CD4-positive, alpha-beta T cell treated with Interleukin-15 for 4 hours (primary cell): ENCODE measurements at places on chromosomes 5 and 9.

- no peak for DNase-seq
Measured at GRCh38 chr5:164184158-164184557, 678.7 kb downstream of the MAT2B start.

- no peak for DNase-seq
Measured at GRCh38 chr9:117344892-117345660, 69.8 kb downstream of the ASTN2 start.

- no peak for DNase-seq
Measured at GRCh38 chr5:158852622-158853021, 247.1 kb downstream of the EBF1 start.

GRCh38 chr5:81065492-81065891 lies 105.3 kb downstream of the RASGRF2 start:
- DNase-seq = no peak

DNA sequence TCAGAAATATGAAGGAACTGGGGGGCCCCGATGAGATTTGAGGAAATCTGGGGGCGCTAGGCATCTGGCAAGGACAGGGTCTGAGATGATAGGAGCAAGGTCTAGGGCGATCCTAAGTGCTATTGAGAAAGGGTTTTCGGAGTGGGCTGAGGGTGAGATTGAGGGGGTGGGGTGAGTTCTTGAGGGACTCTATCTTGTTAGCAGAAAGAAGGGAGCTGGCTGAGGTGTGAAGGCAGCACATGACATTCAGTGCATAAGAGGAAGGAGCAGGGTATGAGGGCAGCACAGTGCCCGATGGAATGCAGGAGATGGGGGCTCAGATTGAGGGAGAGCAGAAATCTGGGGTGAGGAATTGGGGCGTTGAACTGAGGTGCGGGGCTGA lies 640 bp downstream of the TRIM32 start:
- no peak for DNase-seq

DNA sequence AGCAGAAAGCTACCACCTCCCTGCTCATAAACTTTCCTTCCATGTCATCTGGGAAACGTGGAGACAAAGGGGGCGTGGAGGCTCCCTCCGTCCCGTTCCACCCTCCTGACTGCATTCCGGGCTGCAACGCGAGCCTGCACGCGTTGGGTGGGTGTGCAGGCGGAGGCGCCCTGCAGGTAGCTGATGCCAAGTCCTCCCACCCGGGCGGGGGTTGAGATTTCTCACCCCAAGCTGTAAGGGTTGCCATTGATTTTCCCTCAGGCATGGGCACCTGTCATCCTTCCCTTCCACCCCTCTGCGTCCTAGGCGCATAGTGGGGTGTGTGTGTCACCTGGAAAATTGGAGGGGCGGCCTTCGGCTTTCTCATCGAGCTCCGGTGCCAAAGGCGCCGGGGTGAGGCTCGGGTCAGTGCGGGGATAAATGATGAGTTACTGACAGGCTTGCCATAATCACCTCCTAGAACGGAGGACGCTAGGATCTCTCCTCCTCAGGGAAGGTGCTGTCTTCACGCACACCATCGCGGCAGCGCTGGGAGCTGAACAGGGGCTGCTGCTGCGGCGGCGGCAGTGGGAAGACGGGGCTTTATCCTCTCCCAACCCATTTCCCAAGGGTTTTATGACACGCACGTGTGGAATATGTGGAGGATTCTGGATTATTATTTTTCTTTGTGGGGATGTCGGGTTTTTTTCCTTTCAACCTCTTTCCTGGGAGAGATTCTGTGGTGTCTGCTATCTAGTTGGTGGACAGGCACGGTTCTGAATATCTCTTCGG lies 973 bp downstream of the PLPPR1 start:
- DNase-seq = no peak

DNA sequence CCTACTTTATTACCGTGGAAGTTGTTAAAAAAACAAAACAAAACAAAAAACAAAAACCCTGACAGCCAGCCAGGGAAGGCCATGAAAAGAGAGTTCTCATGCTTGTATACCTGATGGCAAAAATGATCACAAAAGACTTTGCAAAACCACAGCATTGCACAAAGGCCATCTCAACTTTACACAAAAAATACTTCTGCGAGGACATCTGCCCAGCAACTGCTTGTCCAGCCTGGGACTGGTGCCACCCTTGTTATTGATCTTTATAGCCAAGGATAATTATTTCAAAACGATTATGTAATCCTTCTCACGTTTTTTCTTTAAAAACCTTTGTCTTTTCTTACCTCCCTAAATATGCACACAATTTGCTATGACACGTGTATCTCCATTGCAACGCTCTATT lies 42.2 kb upstream of the SLC28A3 start:
- DNase-seq = no peak

- DNase-seq = no peak
Measured at GRCh38 chr9:36893184-36893583, 140.9 kb downstream of the PAX5 start.

- no peak for DNase-seq
Measured at GRCh38 chr9:69076550-69076949, 41.0 kb downstream of the FXN start.

- no peak for DNase-seq
Measured at GRCh38 chr5:67287510-67288268, 91.1 kb upstream of the CD180 start.

- DNase-seq = no peak
Measured at GRCh38 chr9:32705059-32705458, 69.6 kb upstream of the TAF1L start.

- no peak for DNase-seq
Measured at GRCh38 chr5:93899026-93899600, 157.7 kb upstream of the POU5F2 start.

- DNase-seq = no peak
Measured at GRCh38 chr5:139091439-139092156, 106.6 kb downstream of the SIL1 start.

GRCh38 chr5:74949976-74950375 lies 83.8 kb upstream of the FAM169A start:
- DNase-seq = no peak

DNA sequence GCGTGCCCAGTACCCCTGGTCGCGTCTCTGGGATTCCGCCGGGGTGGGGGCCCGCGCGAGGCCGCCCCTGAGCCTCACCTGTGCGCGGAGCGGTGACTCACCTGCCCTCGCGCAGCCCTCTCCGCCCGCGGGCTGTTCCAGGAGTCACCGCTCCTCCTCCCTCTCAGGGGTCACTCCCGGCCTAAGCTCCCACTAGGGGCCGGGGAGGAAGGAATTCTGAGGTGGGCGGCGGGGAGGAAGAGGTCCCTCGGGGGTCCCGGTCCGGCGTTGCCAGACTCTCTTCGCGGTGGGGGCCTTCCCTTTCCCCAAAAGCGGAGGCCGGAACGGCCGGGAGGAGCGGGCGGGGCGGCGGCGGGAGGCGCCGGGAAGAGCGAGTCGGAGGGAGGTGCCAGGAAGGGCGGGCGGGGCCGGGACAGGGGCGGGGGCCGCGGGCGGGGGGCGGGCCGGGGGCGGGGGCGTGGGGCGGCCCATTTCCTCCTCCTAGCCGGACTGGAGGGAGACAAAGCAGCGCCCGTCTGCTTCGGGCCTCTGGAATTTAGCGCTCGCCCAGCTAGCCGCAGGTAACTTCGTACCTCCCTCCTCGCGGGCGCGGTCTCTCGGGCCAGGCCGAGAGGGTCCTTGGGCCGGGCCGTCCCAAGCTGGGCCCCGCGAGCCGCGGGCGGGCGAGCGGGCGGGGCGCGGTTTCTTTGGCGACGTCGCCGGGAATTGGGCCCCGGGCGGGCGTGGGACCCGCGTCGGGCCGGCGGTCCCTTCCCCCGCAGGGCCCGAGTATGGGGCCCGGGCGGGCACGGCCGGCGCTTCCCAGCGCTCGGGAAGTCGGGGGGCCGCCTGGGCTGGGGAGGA lies at the start of gene CTNNA1:
Gene CTNNA1, plus strand, starts transcription at position 475 of the 843 bp plus-strand sequence. CDS start 28,500 bp downstream, outside the sequence.
- peak; percentile 67 for DNase-seq

DNA sequence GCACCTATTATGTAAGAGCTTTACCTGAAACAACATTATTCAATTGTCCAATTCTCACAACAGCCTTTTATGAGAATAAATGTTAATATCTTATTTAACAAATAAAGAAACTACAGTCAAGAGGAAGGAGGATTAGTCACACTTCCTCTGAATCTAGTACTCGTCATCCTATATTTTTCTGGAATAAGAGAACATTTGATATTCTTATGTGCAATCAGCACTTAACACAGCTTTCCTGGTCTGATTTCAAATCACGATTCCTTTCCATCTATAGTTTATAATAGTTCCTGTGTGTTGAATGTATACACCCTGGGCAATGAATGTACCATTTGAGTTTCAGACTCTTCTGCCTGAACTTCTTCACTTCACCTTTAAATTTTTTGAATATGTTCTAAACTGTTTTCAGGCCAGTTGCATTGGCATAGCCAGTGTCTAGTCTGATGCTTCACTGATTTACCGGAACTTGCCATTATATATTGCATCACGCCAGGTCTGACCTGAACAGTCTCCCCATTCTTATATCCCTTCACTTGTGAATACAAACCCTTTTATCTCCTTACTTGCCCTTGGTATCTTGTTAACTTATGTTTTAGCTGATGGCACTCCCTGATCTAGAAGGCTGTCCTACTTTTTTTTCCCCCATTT lies 698.3 kb downstream of the MAT2B start:
- DNase-seq = no peak

DNA sequence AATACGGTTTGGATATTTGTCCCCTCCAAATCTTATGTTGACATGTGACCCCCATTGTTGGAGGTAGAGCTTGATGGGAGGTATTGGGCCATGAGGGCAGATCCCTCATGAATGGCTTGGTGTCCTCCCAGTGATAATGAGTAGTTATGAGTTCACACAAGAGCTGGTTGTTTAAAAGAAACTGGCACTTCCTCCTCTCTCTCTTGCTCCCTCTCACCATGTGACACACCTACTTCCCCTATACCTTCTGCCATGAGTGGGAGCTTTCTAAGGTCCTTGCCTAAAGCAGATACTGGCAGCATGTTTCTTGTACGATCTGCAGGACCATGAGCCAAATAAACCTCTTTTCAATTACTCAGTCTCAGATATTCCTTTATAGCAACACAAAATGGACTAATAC lies 132.0 kb downstream of the PIK3R1 start:
- DNase-seq = no peak

- DNase-seq = no peak
Measured at GRCh38 chr5:127595484-127596368, 53.2 kb upstream of the CTXN3 start.

GRCh38 chr5:25944786-25945185 lies 1093.6 kb downstream of the CDH9 start:
- DNase-seq = no peak

- no peak for DNase-seq
Measured at GRCh38 chr5:171628633-171628974, 157.0 kb upstream of the SMIM23 start.

- no peak for DNase-seq
Measured at GRCh38 chr5:132473668-132474067, 16.9 kb downstream of the IRF1 start.

DNA sequence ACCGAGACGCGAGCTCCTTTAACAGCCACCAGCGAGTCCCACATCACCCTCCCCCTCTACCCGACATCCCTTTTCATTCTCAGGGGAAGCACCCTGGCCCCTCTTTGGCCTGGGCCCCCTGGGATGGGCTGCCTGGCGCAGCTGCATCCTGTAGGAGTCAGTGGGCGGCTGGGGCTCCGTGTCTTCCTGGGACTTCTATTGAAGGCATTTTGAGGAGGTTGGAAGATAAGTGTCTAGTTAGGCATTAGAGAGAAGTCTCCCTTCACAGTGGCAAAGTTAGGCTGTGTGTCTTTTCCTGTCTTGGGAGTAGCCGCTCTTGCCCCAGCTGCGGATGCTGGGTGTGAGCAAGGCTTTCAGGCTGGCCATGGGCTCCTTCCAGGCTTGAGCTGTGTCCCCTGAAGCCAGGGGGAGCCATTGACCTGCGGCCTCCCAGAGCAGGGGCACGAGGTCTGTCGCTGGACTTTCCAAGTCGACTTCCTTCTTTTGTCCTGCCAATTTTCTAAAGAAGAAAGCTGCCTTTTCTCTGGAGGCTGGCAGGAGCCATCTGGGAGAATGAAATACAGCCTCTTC lies 18.6 kb upstream of the NKD2 start:
- no peak for DNase-seq

DNA sequence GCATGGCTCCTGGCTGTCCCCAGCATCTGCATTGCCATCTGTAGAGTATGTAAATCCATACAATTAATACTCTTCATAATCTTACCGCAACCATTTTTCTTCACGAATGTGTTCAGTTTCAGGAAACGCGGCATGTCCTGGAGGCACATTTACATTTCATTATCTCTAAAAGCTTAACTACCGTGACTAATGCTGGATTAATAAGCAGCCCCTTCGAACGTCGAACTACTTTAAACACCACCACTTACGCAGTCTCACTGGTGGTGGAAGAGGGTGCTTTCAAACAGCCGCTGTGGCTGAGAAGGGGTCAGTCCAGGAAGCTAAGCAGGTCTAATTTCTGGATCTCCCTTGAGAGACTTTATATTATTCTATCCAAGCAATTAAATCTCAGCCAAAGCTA lies 85.6 kb downstream of the C5orf15 start:
- DNase-seq = no peak

DNA sequence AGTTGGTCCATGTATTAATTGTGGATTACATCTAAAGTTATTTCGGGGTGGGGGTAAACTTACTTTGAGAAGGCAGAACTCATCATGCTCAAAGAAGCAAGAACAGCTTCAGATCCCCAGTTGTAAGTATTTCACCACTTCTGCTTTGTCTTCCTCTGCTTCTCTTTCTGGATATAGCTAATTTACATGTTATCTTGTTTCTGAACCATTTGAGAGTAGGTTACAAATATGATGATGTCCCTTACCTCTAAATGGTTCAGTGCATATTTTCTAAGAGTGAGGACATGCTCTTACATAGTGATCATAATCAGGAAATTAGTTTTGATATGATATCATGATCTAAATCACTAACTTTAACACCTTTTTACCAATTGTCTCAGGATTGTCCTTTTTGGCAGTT lies 11.9 kb downstream of the TRIO start:
- no peak for DNase-seq

DNA sequence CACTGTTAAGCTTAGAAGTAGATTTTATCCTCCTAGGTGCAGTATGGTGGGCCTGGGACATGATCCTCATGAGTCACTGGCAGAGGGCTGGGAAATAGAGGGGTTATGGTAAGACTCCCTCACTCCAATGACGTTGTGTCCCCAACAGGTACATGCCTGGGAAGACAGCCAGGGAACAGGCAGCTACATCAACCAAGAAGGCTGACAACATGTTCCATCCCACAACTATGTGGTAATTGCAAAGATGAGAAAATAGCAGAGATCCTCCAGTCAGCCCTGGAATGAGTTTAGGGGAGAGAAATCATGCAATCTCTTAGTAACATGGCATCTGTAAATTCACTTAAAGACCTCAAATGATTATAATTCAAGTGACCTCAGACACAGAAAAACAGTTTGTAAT lies 114.4 kb upstream of the LIFR start:
- no peak for DNase-seq

DNA sequence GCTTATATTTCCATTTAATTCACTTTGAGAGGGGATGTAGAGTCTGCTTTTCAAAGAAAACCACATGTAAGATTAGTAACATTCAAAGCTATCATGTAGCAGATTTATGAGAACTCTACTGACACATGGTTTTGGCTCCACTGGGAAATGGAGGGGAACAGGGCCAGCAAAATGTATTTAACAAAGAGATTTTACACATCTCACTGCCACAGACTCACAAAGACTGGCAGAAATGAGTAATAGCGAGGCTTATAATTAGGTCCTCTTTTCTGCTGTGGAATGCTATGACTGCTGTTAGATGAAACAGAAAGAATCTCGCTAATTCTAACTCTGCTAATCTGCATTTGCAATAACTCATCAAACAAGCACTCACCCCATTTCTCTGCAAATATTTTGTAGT lies 4.5 kb downstream of the DAP start:
- DNase-seq = no peak
